Stomach (tissue), 19 donors: ENCODE measurements at places on chromosomes 16 and 17. TPM values are rescaled to one million over a fixed set of nuclear protein-coding genes. Genes with fewer than 3 reads are reported as not detected.

Gene EVPL
- total RNA-seq = 16.1 TPM

Gene QRICH2
- total RNA-seq = 0.72 TPM

Gene CEMP1
- total RNA-seq = not detected

- H3K27ac ChIP-seq = no peak overlapping the region
- no peaks in the 10 kb centered on the region for H3K4me1 ChIP-seq
- no peaks in the 10 kb centered on the region for H3K27me3 ChIP-seq
- H3K36me3 ChIP-seq = no peaks in the 10 kb centered on the region
- no peak for DNase-seq
- H3K4me3 ChIP-seq = no peak overlapping the region
Measured at GRCh38 chr17:17621254-17621653, 29.7 kb upstream of the PEMT start.

Gene MLST8
- 87.4 TPM for total RNA-seq

DNA sequence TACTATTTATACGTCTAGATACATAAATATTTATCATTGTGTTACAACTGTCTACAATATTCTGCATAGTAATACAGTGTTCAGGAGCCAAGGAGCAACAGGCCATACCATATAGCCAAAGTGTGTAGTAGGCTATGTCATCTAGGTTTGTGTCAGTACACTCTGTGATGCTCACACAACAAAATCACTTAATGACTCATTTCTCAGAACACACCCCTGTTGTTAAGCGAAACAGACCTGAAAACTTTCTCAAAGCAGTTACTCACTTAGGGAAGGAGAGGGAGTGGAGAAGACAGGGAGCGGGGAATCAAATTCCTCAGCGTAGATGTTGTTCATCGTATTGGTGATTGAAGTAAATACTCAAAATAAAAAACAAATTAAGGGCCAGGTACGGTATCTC, 269.5 kb downstream of the STX8 start:
- DNase-seq = no peak
- no peak overlapping the region for H3K4me3 ChIP-seq
- no peaks in the 10 kb centered on the region for H3K27me3 ChIP-seq

DNA sequence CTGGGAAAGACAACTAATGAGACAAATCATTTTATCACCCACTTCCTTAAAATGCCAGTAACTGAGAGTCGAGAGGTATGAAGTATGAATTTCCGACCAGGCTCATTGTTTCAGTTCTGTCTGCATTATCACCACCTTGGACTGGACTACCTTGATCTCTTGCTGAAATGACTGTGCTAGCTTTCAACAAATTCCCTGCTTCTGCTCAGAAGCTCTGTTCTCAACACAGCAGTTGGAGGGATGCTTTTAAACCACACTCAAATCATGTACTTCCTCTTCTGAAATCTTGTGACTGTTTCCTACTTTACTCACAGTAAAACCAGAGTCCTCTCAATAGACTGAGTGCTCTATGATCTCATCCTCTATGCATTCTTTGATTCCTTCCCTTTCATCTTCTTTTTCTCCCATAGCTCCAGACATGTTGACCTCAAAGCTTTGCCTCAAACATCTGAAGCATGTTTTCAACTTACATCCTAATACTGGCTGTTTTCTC, 195.8 kb downstream of the KCNJ2 start:
- H3K4me1 ChIP-seq = no peaks in the 10 kb centered on the region
- H3K27ac ChIP-seq = no peak overlapping the region
- H3K27me3 ChIP-seq = no peaks in the 10 kb centered on the region
- H3K4me3 ChIP-seq = no peak overlapping the region
- peak; percentile 12 for DNase-seq

Gene CFAP52
- not detected for total RNA-seq

GRCh38 chr17:62591333-62591732, 36.1 kb upstream of the MRC2 start:
- H3K4me1 ChIP-seq = no peaks in the 10 kb centered on the region
- no peak overlapping the region for H3K27ac ChIP-seq
- no peaks in the 10 kb centered on the region for H3K27me3 ChIP-seq
- H3K4me3 ChIP-seq = no peak overlapping the region

DNA sequence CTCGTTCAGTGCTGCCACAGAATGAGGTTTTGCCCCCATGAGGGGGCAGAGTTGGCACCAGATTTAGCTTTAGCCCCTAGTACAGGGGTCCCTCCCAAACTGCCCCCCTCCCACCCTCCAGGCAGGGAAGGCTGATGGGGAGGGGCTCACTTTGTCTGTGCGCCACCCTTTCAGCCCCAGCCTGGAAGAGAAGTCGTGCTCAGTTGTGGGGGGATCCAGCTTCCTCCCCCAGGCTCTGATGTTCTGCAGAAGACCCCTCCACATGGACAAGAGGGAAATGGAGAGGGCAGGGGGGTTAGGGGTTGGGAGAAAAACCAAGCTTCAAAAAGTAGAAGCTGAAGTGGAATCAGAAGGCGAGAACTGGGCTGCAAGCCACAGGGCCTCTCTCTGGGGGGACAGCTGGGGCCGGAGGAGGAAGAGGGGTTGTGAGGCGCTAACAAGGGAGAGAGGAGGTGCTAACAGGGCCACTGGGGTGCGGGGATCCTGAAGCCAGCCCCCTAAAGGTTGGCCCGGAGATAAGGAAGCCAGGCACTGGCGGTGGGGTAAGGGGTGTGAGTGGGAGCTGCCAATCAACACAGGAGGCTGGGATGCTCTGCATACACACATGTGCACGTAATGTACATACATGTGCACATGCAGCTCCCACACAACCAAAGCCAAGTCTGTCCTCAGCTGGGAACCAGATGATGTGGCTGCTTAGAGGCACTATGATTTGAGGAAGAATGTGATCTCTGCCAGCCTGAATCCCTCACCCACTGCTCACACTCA, 7.0 kb upstream of the TMEM92 start:
- no peaks in the 10 kb centered on the region for H3K27me3 ChIP-seq
- H3K4me3 ChIP-seq = no peak overlapping the region
- H3K36me3 ChIP-seq = no peaks in the 10 kb centered on the region
- peaks cover 72% of the 10 kb centered on the region for H3K4me1 ChIP-seq
- peak overlapping the region; percentile 52 for H3K27ac ChIP-seq
- DNase-seq = peak; percentile 88

Gene ANKRD40CL
- total RNA-seq = 2.8 TPM

DNA sequence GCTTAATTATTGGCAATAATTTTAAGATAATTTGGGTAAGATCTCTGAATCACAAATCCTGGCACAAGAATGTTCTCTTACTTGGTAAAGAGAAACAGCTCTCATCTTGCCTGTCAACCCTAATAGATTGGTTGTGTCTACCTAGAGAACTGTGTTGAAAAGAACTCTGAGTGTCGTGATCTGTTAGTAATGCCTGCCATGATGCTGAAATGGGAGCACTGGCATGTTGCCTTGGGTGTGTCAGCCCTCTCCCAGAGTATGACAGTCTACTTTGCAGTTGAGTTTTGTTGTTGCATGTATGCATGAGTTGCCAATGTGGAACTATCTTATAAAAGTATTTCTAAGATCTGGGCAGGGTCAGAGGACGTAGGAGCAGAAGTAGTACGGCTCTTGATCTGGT, 221.4 kb downstream of the MAF start:
- H3K36me3 ChIP-seq = no peaks in the 10 kb centered on the region
- no peak for DNase-seq
- no peak overlapping the region for H3K27ac ChIP-seq
- H3K27me3 ChIP-seq = no peaks in the 10 kb centered on the region
- peaks cover 17% of the 10 kb centered on the region for H3K4me1 ChIP-seq

DNA sequence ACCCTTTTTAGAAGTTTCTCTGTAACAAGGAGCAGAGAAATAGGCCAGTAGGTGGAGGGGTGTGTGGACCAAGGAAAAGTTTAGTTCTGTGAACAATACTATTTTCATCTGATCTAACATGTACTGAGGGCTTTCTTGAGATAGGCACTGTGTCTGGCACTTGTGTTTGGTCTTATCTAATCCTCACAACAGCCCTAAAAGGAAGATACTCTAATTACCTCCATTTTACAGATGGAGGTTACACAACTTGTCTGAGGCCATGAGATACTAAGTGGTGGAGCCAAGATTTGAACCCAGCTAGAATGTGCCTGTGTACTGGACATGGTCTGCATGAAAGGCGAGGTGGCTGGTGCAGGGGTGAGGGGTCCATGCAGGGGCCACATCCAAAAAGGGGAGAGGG, 4.5 kb downstream of the TNFSF12 start:
- H3K36me3 ChIP-seq = peaks cover 15% of the 10 kb centered on the region
- no peaks in the 10 kb centered on the region for H3K27me3 ChIP-seq
- H3K4me1 ChIP-seq = peaks cover 41% of the 10 kb centered on the region
- no peak for DNase-seq
- H3K27ac ChIP-seq = no peak overlapping the region

Gene RASL10B
- total RNA-seq = 0.37 TPM
